ENCODE measurements at places on chromosomes 6 and 20. TPM values are rescaled to one million over a fixed set of nuclear protein-coding genes. Genes with fewer than 3 reads are reported as not detected.

SIRPB2 gene
- not detected for total RNA-seq

DNA sequence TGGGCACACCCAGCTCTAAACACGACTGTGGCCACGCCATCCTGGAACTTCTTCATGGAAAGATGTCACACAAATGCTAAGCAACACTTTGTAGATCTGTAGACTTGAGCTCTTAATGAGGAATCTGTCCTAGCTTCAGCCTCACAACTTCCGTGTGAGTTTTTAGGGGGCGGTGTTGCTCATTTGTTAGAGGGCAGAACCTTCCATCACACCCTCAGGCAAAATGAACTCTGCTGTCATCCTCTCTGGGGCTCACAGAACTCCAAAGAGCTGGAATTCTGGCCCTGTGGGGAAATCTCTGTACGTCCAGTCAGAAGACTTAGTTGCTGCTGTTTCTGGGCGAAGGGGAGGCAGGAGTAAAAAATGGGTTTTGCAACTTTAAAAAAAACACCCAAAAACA lies 49.8 kb downstream of the NRN1 start:
- no peak for DNase-seq

DACT2 gene
- not detected for total RNA-seq

SDHAF4 gene
- 11.6 TPM for total RNA-seq

GRCh38 chr20:20405623-20406022 lies 37.7 kb downstream of the INSM1 start:
- no peak for DNase-seq

CAGE1 gene
- total RNA-seq = not detected

GRCh38 chr6:29926413-29927274 lies 15.7 kb upstream of the HLA-A start:
- DNase-seq = peak; percentile 48

- no peak for DNase-seq
These were observed 119.3 kb upstream of the F13A1 start for GRCh38 chr6:6439778-6440177.

DNA sequence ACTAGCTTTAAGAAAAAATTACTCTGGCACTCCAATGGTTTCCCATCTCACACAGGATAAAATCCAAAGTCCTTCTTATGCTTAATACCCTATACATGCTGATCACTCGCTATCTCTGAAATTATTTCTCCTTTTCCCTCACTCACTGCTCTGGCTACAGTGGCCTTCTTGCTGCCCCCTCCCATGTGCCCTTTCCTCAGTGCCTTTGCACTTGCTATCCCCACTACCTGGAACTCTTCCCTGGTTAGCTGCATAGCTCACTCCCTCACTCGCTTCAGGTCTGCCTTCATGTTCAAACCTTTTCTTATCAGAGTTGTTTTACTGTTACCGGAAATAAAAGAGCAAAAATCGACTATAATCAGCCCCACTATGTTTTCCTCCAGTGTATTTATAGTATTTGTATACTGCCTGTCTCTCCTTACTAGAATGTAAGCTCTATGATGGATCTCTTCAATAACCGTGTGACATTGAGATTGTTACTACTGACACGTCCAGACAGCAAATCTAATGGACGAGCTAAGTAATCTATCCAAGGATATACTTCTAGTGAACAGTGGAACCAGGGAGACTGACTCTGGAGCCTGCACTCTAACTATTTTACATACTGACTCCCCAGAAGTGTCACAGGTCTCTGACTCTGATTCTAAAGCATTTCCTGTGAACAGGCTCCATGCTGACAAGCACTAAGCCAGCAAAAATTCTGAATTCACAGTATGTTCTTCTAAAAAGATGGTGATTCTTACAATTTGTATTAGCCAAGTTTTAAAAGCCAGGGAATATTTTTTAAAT lies 25.1 kb downstream of the FKBP5 start:
- no peak for DNase-seq

DNA sequence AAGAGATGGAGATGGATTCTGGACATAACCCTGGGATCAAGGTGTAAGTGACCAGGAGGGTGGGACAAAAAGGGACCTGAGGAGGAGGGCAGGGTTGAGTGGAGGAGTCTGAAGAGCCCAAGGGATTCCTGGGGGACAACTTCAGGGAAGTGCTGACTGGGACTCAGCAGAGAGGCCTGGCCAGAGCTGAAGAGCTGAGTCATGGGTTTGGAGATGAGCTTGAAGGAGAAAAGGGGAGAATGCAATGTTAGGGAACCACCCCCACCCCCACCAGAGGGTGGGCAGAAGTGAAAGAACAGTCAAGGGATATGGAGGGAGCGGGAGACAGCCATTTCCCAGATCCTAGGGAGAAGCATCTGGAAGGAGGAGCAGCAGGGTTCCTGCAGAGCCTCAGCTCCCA lies 55.2 kb downstream of the INSM1 start:
- DNase-seq = no peak

GRCh38 chr6:136641873-136642465 lies 91.7 kb upstream of the MAP7 start:
- no peak for DNase-seq

DNA sequence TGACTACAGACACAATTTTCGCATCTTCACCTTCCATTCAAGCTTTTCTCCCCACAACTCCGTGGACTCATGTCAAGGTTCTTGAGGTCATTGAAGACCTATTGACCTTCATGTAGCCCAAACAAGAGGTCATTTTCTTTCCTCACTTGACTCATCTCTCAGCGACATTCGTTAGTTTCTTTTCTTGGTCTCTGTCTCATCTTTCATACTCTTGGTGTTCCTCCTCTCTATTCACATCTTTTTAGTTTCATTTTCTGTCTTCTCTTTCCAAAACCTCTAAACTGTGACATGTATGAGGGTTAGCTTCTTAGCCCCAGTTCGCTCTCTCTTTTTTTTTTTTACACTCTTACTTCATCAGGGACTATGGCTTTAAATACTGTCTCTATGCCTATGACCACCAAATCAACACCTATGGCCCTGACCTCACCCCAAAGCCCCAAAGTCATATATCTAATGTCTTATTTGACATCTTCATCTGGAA lies 128.6 kb upstream of the BACH2 start:
- no peak for DNase-seq

All from NCI-H460 (cell line).